ENCODE measurements at places on chromosomes 16 and 17. TPM values are rescaled to one million over a fixed set of nuclear protein-coding genes. Genes with fewer than 3 reads are reported as not detected.

USP6 gene
- 0.23 TPM for total RNA-seq

P2RX1 gene
- 0.23 TPM for total RNA-seq

UNKL gene
- total RNA-seq, result 16.4 TPM

HOXB7 gene
- total RNA-seq, result not detected

CORO1A gene
- total RNA-seq, result 20.1 TPM

PDXDC1 gene
- 49.6 TPM for total RNA-seq

RHBDL1 gene
- total RNA-seq, result 7.4 TPM

ATP1B2 gene
- 27.5 TPM for total RNA-seq

ZNF174 gene
- total RNA-seq, result 12.7 TPM

PIGW gene
- 9.9 TPM for total RNA-seq

KREMEN2 gene
- 0.46 TPM for total RNA-seq

PYCARD gene
- 7.4 TPM for total RNA-seq

ZNF597 gene
- 4.6 TPM for total RNA-seq

TNFRSF12A gene
- 1.2 TPM for total RNA-seq

ZSCAN32 gene
- total RNA-seq, result 7.8 TPM

SLC22A31 gene
- not detected for total RNA-seq

CDH16 gene
- not detected for total RNA-seq

MGRN1 gene
- 43.8 TPM for total RNA-seq

ATP2A1 gene
- total RNA-seq, result 0.23 TPM

KRT35 gene
- not detected for total RNA-seq

SOX9 gene
- total RNA-seq, result 22.8 TPM

PLA2G10 gene
- total RNA-seq, result not detected

MEIOB gene
- total RNA-seq, result 1.8 TPM

SLC39A11 gene
- total RNA-seq, result 6.9 TPM

KRTAP17-1 gene
- not detected for total RNA-seq

MEFV gene
- total RNA-seq, result 0.46 TPM

SPATA2L gene
- 23.3 TPM for total RNA-seq

YPEL3 gene
- 21.2 TPM for total RNA-seq

SCARF1 gene
- 4.6 TPM for total RNA-seq

KRTAP4-5 gene
- total RNA-seq, result not detected

TM4SF5 gene
- total RNA-seq, result not detected

HYDIN gene
- total RNA-seq, result 48.7 TPM

GJD3 gene
- total RNA-seq, result not detected

KRT33B gene
- not detected for total RNA-seq

ZNF205 gene
- total RNA-seq, result 15.9 TPM

VASN gene
- 3.0 TPM for total RNA-seq

MYO15B gene
- 15.7 TPM for total RNA-seq

WNK4 gene
- 0.69 TPM for total RNA-seq

Data from diencephalon (tissue), 1 donor.